HFFc6 (cell line): ENCODE measurements at places on chromosomes 5 and 9.

DNA sequence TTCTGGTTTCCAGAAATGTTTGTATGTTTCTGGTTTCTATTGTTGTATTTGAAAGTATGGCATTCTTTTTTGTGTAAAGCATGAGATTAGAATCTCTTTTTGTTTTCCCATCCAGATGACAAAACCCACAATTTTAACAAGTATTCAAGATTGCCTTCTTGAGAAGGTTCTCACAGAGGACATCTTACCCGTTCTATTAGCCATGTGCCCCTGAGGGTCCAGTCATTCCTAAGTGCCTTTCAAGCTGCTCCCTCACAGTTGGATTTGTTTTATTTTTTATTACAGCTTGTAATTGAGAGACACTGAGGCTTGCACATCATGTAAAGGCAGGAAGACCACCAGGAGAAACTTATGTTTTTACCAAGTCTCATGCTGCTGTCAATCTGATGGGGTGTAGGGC lies 19.3 kb upstream of the LOX start:
- no peak for DNase-seq

DNA sequence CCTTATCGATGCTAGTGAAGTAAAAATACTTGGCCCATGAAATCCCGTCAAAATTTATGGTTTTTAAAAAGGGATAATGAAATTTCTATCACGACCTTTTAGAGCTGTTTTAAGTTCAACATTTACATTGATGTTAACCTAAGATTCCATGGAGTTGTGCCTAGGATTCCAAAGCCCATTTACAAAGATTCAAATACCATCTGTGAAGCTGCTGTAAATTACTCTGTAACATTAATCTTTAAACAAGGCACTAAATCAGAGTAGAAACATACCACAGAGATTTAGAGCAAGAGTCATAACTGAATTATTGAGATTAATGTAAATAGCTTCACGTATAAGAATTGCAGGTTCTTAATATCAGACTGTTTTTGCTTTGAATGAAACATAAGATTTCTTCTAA lies 17.7 kb downstream of the POU5F2 start:
- no peak for DNase-seq

- DNase-seq = no peak
These were observed 48.6 kb downstream of the HRH2 start for GRCh38 chr5:175706499-175706898.

DNA sequence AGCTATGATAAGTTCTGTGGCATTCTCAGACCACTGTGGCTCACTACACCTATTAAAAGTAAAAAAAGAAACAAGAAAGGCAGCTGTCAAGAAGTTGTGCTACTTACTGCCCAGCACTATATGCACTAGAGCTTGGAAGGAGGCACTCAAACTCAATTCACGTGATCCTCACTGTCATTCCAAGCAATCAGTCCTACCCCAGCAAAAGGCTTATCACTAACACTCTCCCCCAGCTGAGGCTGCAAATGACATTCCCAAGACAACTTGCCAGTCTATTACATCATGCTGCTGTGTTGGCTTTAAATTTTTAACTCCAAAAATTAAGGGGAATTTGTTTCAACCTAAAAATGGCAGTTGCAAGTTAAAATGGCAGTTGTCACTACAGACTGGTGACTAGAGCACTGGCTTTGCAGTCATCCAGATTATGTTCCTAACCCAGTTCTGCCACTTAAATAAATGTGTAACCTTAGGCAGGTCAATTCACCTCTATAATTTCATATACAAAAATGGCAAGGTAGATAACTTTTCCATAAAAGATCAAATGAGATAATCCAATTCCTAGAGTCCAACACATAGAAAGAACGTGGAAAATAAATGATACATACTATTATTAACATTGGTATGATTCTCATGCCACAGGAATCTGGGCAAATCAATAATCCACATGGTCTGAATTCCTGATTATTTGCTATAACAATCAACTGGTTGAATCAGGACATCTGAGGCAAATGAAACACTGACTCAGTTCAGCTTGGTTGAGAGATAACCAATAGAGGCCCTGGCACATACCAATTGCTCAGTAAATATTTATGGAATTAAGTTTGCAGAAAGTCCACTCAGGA lies 52.4 kb downstream of the FBXW11 start:
- peak; percentile 76 for DNase-seq

GRCh38 chr5:172868924-172869591 lies 35.0 kb downstream of the ERGIC1 start:
- DNase-seq = peak; percentile 92

- DNase-seq = no peak
These were observed 102.1 kb downstream of the COL23A1 start for GRCh38 chr5:178487911-178488600.

DNA sequence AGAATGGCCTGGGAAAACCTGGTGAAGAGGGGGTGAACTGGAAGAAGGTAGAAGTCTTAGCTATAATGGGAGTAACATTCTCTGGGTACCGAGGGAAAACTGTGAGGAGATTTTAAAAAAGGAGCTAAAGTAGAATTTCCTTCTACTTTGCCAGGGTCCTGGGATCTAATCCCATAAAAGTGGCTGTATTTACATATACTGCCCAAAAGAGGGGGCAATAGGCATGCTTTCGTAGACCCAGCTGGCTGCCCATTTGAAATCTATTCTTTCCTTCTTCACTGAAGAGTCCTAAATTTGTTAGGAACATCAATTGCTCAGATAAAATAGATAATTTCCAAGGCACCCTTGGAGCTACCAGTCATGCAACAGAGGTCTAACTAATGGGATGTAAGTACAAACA lies 159.2 kb downstream of the CDC42SE2 start:
- no peak for DNase-seq

- DNase-seq = no peak
These were observed 229.0 kb downstream of the TRIM36 start for GRCh38 chr5:114940709-114941108.

DNA sequence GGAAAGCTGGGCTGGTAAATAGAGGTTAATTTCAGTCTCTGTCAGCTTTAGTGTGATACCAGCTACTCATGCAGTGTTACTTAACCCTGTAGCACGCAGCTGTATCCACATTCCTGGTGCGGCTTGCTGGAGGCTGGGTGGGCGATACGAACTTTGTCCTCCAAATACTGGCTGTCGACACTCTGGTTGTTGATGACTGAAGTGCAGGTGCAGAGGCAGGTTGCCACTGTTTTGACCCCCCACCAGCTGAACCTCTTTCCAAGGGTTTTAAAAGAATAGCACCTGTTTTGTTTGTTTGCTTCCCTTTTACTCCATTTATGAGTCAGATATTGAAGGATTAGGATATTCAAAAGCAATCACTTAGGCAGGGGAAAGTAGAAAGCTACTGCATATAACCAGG lies 4.4 kb upstream of the RABGAP1 start:
- no peak for DNase-seq

- DNase-seq = peak; percentile 89
These were observed 19.5 kb upstream of the IRF1 start for GRCh38 chr5:132510076-132510475.

GRCh38 chr5:141771031-141771430 lies 89.0 kb upstream of the ARAP3 start:
- DNase-seq = no peak

GRCh38 chr5:1548702-1549474 lies 25.1 kb upstream of the LPCAT1 start:
- no peak for DNase-seq

DNA sequence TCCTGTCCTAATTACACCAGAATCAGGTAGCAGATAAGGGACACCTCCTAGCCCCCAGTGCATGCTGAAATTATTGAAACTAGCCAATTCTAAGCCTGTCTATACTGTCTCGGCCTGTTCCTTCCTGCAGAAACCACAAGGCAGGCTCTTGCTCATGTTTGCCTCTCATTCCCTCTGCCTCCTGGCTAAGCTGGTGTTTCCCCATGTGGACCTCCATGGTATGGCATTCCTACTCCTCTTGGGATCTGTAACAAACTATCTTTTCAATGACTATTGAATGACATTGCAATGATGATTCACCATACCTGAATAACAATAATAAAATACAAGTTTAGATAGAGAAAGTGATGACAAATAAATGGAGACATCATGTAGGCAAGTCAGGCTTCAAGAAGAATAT lies 35.6 kb upstream of the ADAMTS16 start:
- no peak for DNase-seq

DNA sequence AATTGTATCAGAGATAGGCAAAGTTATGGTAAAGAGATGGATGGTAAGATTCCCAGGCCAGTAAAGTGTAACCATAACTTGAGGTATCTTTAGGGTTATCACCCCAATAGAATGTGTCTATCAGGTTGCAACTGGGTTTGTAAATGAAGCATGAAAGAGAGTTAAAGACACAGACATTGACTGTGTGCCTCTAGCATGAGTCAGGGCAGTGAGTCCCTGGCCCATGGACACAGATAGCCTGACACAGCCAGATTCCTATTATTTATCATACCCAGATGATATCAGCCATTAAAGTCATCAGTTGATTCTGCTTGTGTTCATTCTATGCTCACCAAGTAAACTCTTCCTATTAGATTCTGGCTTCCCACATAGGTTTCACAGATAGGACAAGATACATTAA lies 33.5 kb upstream of the SNAPC3 start:
- peak; percentile 21 for DNase-seq

- peak; percentile 61 for DNase-seq
These were observed 160.8 kb upstream of the KLF4 start for GRCh38 chr9:107650321-107650720.

- DNase-seq = no peak
These were observed 134.2 kb upstream of the EDIL3 start for GRCh38 chr5:84518862-84519261.

DNA sequence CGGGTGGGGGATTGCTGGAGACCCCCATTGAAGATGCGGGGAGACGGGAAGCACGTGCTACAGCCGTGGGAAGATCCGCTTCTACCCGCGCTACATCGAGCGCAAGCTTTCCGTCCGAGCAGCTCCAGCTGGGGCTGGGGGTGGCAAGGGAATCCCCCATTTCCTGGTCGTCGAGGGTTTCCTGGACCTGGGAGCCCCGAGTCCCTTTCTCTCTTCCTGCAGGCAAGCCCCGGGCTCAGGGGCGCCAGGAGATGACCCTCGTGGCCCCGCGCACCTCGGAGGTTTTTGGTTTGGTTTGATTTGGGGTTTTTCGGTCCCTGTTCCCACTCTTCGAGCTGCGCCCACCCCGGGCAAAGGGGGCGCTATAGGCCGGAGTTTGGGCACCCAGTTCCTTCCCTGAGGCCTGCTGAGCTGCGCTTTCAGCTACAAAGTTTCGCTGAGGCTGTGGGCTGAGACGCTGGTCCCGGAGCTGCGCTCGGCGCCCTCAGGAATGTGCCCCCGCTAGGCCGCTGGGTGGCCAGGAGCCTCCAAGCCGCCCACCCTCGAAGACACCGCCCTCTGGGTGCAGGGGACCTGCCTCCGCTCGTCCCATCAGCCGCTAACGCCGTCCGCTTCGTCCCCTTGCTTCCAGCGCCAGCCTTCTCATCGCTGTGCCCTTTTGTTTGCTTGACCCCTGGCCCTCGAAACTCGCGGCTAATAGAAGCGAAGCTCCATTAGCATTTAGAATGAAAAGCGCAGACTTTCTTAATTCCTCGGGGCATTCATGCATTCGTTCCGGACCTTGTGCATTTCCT lies 2.9 kb downstream of the NR4A3 start:
- peak; percentile 29 for DNase-seq

- DNase-seq = no peak
These were observed 12.4 kb downstream of the MORN5 start for GRCh38 chr9:122172131-122172530.

DNA sequence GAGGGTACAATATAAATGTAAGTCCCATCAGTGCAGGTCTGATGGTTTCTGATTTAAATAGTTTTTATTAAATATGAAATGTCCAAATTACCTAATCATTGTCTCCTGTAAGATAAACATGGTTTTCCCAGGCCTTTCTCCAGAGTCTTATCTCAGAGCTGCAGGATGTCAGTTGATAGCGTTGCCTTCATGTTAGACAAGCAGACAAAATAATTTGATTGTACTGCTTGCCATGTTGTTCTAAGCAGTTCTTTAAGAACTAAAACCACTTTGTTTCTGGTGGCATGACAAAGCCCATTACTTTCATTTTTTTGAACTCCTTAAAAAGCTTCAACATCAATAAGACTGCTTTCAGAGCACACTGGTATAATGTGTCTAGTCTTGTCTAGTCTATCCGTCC lies 1073.5 kb downstream of the MAT2B start:
- DNase-seq = no peak

- no peak for DNase-seq
These were observed 835.7 kb downstream of the MAT2B start for GRCh38 chr5:164341056-164341619.

- peak; percentile 78 for DNase-seq
These were observed 34.7 kb upstream of the DMXL1 start for GRCh38 chr5:119036101-119036762.

DNA sequence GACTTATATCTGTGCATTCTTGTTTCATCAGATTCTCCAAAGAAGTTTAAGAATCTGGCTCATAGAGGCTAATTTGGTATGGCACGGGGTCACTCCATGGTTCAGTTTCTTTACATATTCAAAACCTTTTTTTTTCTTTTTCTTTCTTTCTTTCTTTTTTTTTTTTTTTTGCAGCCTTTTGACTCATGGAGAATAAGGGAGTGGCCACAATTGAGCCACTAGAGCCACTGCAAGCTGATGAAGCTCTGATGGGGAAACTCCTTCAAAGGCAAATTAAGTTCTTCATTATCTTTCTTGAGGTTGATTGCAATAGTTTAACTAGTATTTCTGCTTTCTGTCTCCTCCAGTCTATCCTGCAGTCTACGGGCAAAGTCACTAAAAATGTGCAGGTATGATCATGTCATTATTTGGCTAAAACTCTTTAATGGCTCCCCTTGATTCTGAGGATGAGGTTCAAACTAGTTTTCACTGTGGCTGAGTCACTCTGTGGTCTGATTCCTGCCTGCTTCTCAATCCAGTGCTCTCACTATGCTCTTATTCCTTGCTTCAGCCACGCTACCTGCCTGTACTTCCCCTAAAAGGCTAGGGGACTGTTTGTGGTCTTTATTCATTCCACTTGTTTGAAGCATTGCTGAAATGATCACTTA lies 93.5 kb upstream of the RIOK2 start:
- no peak for DNase-seq

DNA sequence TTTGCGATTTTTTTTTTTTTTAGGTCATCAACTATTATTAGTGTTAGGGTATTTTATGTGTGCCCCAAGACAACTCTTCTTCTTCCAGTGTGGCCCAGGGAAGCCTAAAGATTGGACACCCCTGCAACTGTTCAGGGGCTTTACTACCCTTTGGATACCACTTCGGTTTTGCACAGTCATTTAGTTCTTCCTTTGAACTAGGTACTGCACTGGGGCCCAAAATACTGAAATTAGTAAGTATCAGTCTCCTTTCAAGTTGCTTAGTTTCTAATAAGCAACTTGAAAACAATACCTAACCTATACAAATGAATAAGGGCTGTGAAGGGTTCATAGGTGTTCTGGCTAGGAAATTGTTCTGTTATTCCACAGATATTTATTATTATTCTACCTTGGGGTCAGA lies 45.3 kb downstream of the CWC27 start:
- no peak for DNase-seq

GRCh38 chr5:93569300-93570160 lies 11.5 kb downstream of the NR2F1-AS1 start:
- DNase-seq = no peak

GRCh38 chr5:125276096-125276495 lies 529.7 kb upstream of the ZNF608 start:
- DNase-seq = no peak

GRCh38 chr5:34587355-34588241 lies 68.5 kb upstream of the RAI14 start:
- DNase-seq = peak; percentile 74
